ENCODE measurements at places on chromosomes 16 and 17. TPM values are rescaled to one million over a fixed set of nuclear protein-coding genes. Genes with fewer than 3 reads are reported as not detected.
A peak's percentile ranks its signal among the peaks of the same experiment; 100 is the strongest.

Gene AKAP10
- 31.7 TPM for total RNA-seq

Gene UTS2R
- not detected for total RNA-seq

Gene C17orf113
- total RNA-seq: 0.15 TPM

Gene NFATC3
- total RNA-seq: 91.1 TPM

Gene LYRM1
- total RNA-seq: 33.9 TPM

Gene CYBA
- total RNA-seq: 237 TPM

Gene MT1E
- total RNA-seq: 163 TPM

Gene GLIS2
- 0.26 TPM for total RNA-seq

Gene CDR2
- total RNA-seq: 38.9 TPM

DNA sequence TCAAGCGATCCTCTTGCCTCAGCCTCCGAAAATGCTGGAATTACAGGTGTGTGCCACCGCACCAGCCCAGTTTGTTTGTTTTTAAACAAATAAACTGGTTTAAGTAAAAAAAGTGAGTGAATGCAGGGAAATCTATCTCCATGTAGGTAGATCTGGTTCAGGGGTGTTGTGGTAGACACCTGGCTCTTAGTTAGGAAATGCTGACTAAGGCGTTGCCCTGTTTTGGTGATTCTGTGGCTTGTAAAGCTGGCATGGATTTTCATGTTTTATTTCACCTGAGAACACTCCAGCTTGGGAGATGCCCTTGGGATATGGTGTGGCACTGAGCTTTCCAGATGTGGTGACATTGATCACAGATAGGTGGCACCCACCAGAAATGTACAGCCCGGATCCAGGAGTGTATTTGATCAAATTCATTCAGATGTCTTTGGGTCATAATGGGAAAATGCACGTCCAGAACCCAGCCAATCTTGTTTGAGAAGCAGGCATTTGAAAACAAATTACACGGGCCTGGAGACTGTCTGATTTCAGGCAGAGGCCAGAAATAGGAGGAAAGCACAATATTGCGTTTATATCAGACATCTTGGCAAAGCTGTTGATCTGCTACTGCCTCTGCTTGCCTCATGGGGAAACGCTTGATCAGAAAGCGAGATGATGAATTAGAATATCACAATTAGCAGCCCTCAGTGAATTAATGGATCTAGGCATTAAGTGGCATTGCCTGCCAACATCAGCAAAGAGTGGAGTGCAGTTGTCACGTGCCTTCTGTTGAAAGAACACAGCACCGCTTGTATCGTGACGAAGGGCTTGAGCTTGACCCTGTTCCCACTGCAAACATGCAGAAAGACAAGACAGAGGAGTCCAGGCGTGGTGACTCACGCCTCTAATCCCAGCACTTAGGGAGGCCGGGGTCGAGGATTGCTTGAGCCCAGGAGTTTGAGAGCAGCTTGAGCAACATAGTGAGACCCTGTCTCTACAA lies 7.3 kb upstream of the IL34 start:
- no peak for DNase-seq
- no peaks in the 10 kb centered on the region for H3K4me1 ChIP-seq
- H3K27ac ChIP-seq: no peak overlapping the region
- H3K4me3 ChIP-seq: no peak overlapping the region
- H3K27me3 ChIP-seq: no peaks in the 10 kb centered on the region

GRCh38 chr17:55452139-55452790 lies 30.6 kb upstream of the MMD start:
- H3K27me3 ChIP-seq: no peaks in the 10 kb centered on the region
- no peak overlapping the region for H3K27ac ChIP-seq
- DNase-seq: no peak
- H3K36me3 ChIP-seq: no peaks in the 10 kb centered on the region
- H3K4me3 ChIP-seq: no peak overlapping the region
- H3K4me1 ChIP-seq: no peaks in the 10 kb centered on the region

DNA sequence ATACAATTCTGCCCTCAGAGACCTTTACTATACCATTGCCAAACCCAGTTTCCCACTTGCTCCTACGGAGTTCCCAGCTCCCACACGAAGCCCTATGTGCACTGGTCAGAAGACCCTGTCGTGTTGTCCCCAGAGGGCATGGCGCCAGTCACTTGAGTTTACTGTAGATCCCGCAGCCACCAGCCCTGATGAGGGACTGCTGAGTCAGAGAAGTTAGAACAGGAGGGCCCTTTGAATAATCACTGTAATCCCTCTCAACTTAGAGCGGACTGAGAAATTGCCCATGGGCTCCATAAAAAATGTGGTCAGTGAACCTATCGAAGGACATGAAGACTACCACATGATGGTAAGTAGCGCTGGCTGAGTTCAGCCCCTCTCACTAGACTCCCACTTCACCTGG lies 9.2 kb downstream of the UBFD1 start:
- DNase-seq: no peak
- H3K27ac ChIP-seq: no peak overlapping the region
- no peak overlapping the region for H3K4me3 ChIP-seq
- H3K36me3 ChIP-seq: peaks cover 53% of the 10 kb centered on the region
- H3K4me1 ChIP-seq: no peaks in the 10 kb centered on the region

GRCh38 chr16:49940464-49941224 lies 84.4 kb upstream of the CNEP1R1 start:
- no peak overlapping the region for H3K27ac ChIP-seq
- H3K4me1 ChIP-seq: no peaks in the 10 kb centered on the region
- no peak overlapping the region for H3K4me3 ChIP-seq
- no peaks in the 10 kb centered on the region for H3K27me3 ChIP-seq

DNA sequence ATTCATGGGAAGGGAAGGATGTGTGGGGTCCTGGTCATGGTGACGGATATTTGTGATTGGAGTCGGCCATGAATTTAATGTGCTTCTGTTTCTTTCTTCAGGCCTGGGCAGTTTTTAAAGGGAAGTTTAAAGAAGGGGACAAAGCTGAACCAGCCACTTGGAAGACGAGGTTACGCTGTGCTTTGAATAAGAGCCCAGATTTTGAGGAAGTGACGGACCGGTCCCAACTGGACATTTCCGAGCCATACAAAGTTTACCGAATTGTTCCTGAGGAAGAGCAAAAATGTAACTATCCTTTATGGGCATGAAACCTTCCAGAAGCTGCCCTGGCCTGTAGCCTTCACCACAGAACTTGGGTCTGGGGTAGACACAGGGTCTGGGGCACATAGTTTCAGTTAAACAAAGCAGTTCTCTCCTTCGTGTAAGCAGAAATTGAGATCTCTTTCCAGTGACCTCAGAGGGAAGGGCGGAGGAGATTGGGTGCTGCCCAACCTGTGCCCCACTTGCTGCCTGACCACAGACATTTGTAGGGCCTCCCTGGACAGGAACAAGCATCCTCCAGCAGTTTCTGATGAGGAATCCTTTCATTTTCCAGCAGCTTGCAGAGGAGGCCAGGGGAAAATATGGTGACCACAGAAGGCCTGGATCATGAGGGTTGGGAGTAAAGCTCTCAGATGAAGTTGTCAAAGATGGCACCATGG lies 10.1 kb downstream of the IRF8 start:
- H3K4me3 ChIP-seq: no peak overlapping the region
- no peaks in the 10 kb centered on the region for H3K36me3 ChIP-seq
- no peaks in the 10 kb centered on the region for H3K27me3 ChIP-seq
- H3K27ac ChIP-seq: no peak overlapping the region
- DNase-seq: no peak

GRCh38 chr17:51397361-51398127 lies 137.2 kb downstream of the UTP18 start:
- H3K27ac ChIP-seq: no peak overlapping the region
- H3K4me3 ChIP-seq: no peak overlapping the region
- DNase-seq: no peak
- H3K36me3 ChIP-seq: no peaks in the 10 kb centered on the region

- DNase-seq: no peak
- no peak overlapping the region for H3K27ac ChIP-seq
- H3K4me3 ChIP-seq: no peak overlapping the region
- H3K36me3 ChIP-seq: no peaks in the 10 kb centered on the region
These were observed 176.6 kb downstream of the RAB11FIP4 start for GRCh38 chr17:31568121-31568520.

GRCh38 chr17:72212041-72212440 lies 91.2 kb downstream of the SOX9 start:
- H3K4me1 ChIP-seq: no peaks in the 10 kb centered on the region
- no peak for DNase-seq
- H3K36me3 ChIP-seq: no peaks in the 10 kb centered on the region
- H3K4me3 ChIP-seq: no peak overlapping the region
- no peak overlapping the region for H3K27ac ChIP-seq

- no peaks in the 10 kb centered on the region for H3K27me3 ChIP-seq
- no peaks in the 10 kb centered on the region for H3K36me3 ChIP-seq
- peak overlapping the region; percentile 48 for H3K27ac ChIP-seq
- H3K4me3 ChIP-seq: no peak overlapping the region
These were observed 218.5 kb upstream of the CIBAR2 start for GRCh38 chr16:85330694-85331188.

DNA sequence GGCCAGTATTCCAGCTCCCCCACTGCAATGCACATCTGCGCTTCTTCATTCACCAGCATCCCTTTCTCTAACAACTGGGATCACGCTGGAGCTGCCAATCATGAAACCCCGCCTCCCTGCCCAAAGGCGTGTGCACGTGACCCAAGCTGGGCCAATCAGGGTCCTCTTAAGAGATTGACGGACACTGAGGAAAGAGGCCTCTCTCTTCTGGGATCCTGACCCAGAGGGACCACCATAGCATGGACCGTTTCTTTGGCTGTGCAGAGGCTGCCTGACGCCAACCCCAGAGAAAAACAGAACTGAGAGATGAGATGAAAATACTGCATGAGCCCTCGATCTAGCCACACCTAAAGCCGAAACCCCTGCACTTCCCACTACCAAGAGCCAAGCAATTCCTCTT lies 32.0 kb downstream of the COTL1 start:
- H3K4me3 ChIP-seq: no peak overlapping the region
- DNase-seq: no peak
- H3K27me3 ChIP-seq: no peaks in the 10 kb centered on the region
- H3K4me1 ChIP-seq: peaks cover 4% of the 10 kb centered on the region
- H3K36me3 ChIP-seq: peaks cover 32% of the 10 kb centered on the region

DNA sequence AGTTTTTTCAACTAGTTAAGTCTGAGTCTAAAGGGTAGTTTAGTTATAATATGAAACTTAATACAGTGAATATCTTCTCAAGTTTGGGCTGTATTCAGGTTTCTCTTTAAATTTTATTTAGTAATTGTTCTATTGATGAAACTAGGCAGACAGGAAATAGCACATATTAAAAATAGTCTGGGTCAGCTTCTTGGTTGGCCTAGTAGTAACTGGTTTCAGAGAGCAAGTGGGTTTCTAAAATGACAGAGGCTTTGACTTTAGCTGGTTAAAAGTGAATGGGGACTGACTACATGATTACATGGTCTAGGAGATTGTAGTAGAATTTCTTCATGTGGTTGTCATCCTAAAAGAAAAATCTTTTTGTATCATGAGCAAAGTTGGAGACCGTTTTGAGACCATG lies 46.8 kb downstream of the OMG start:
- no peaks in the 10 kb centered on the region for H3K4me1 ChIP-seq
- no peak overlapping the region for H3K4me3 ChIP-seq
- H3K27me3 ChIP-seq: no peaks in the 10 kb centered on the region
- no peak for DNase-seq

DNA sequence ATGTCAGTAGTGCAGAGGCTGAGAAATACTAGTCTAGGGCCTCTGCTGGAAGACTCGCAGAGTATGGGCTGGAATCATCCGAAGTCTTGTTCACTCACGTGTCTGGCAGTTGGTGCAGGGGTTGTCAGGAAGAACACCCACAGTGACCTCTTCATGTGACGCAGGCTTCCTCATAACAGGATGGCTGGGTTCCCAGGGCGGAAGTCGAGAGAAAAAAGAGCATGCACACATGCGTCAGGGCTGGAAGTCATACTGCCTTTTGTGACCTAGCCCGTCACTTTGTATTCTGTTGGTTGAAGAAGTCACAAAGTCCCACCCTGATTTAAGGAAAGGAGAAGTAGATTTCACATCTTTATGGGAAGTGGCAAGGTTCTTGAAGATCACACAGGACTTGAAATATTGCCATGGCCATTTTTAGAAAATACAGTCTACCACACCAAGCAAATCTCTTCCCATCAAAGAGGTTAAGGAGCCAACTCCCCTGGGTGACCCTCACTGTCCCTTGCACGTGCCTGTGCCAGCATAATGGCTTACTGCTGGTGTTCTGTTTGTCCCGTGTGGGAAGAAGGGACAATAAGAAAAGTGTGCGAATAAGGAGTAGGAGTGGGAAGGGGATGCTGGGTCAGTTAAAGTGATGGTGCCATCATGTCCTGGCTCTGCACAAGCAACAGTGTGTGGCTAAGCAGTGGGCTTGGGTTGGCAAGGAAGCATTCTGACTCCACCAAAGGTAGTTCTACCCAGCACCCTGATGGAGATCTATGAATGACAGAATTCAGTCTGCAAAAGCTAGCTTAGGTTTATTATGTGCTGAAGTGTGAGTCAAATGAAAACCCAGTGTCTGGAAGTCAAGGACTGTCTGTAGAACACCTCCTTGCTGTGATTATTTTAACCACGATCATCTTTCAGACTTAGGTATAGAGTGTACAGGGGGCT lies 28.1 kb downstream of the HEATR3 start:
- no peak overlapping the region for H3K4me3 ChIP-seq
- H3K27me3 ChIP-seq: no peaks in the 10 kb centered on the region
- no peaks in the 10 kb centered on the region for H3K4me1 ChIP-seq
- no peak for DNase-seq
- no peaks in the 10 kb centered on the region for H3K36me3 ChIP-seq

DNA sequence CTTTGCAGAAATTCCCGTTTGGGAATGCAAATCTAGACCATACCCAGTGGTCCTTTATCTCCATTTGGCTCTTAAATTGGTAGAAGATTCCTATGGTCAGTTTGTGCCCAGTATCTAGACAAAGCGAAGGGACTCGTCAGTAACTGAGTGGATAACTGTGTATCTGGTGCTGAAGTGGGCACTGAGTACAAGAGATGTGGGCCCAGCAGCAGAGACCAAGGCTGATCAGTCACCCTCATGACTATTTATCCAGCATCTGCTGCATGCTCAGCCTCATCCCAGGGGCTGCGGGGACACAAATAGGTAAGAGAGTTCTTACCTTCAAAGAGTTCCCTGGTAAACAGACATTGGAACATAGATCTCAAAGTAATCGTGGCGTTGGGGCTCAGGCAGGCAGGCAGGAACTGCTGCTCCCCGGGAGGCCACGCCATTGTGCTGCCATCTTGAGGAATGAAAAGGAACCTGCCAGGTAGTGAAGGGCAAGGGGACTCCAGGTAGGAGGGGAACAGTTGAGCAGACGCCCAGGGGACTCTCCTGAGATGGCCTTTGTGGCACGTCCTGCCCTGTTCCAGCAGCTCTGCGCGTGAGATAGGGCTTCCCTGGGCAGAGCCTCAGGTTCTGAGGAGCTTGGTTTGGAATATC lies 10.3 kb downstream of the NT5M start:
- H3K4me3 ChIP-seq: no peak overlapping the region
- no peaks in the 10 kb centered on the region for H3K36me3 ChIP-seq
- H3K27me3 ChIP-seq: no peaks in the 10 kb centered on the region
- H3K4me1 ChIP-seq: no peaks in the 10 kb centered on the region
- DNase-seq: peak; percentile 56

- H3K4me3 ChIP-seq: no peak overlapping the region
- no peaks in the 10 kb centered on the region for H3K36me3 ChIP-seq
- no peaks in the 10 kb centered on the region for H3K27me3 ChIP-seq
These were observed 7.1 kb upstream of the TEX19 start for GRCh38 chr17:82351713-82352488.
